M059J (cell line): ENCODE measurements at places on chromosomes 4 and X.

- DNase-seq: no peak
These were observed 646.5 kb upstream of the ACTRT1 start for GRCh38 chrX:128698573-128699181.

DNA sequence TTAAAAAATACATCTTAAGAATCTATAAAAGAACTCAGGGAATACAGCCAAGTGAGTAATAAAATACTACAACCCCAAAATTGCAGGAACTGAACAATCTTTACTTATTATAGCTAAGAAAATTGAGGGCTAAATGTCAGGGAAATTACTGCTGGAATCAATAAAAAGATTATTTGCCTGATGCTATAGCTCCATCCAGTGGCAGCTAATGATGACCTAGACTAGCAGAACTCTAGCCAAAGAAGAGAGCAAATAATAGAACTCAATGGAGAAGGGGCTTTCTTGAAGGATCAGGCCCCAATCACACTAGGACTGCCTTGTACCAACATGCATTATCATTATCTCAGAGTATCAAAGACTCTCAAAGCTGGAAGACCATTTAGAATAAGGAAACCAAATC lies 85.0 kb upstream of the FAM241A start:
- peak; percentile 31 for DNase-seq

DNA sequence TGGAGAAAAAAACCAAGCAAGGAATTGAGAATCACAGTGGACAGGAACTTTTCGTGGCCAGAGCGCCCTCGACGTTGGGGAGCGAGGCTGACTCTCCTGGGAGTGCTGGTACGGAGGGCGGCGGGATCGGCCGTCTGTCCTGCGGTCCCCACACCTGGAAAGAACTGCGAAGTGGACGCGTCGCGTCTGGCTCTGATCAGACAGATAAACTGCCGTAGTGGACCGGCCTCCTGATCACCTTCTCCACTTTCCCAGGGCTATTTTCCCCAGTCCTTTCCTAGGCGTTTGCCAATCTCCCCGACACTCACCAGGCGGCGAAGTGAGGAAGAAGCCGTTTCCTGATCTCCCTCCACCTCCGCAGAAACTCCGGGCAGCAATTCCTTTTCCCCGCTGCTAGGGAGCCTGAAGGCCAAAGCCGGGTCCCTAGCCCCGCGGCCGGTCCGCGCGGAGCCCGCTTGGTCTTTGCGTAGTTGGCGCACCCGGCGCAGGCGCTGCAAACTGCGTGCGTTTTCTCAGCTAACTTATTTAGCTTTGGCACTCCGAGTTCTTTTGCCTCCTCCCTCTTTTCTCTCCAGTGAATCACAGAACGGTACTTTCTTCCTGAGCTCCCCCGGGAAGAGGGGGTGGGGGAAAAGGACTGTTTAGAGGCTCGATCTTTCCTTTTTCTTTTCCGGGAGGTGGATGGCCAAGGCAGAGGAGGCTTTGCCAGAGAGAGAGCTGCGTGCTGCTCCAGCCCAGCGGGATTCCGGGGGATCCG lies at the start of gene ARSJ:
Gene ARSJ, minus strand, starts transcription at position 500 of the 757 bp plus-strand sequence. CDS start 813 bp downstream, outside the sequence.
- DNase-seq: peak; percentile 73

GRCh38 chrX:137195991-137196390 lies 162.2 kb upstream of the GPR101 start:
- DNase-seq: peak; percentile 57

- no peak for DNase-seq
These were observed 50.2 kb upstream of the TMEM150C start for GRCh38 chr4:82611982-82612381.

DNA sequence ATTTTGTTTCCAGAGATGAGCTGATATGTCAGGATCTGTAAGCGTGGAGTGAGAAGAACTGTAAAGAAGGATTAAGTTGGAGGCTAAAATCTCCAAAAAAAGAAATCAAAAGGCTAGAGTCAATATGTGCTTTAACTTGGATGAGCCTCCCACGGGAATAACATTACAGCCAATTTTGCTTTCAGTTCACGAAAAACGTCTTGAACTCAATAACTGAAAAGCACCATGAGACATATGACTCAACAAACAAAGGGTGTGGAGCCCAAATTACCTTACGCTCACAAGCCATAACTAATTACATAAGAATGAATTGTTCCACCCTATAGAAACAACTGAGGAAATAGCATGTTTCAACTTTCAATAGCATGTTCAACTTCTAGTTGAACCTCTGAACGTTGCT lies 22.3 kb downstream of the TMPRSS11D start:
- peak; percentile 1 for DNase-seq

DNA sequence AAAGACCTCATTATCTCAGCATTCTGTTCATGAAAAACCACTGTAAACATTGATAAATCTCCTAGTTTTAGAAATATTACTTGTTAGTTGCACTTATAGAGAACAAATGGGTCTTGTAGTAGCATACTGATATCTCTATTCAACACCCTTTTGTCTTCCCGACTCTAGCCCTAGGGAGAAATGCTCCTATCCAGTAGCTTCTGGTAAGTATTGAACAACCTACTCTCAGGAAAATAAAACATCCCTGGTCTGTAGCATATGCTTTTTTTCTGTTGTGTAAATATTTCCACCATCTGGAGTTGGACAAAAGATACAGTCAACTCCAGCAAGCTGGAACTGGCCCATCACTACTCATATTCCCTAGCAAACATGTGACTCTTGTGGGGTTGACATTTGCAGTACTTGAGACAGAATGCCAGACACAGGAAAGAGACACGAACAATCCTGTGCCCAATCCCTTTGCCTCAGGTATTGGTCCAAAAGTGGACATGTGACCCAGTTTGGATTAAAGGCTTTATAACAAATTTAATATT lies 188.2 kb downstream of the GC start:
- no peak for DNase-seq

- no peak for DNase-seq
These were observed 834.2 kb upstream of the GALNTL6 start for GRCh38 chr4:170978990-170979389.

DNA sequence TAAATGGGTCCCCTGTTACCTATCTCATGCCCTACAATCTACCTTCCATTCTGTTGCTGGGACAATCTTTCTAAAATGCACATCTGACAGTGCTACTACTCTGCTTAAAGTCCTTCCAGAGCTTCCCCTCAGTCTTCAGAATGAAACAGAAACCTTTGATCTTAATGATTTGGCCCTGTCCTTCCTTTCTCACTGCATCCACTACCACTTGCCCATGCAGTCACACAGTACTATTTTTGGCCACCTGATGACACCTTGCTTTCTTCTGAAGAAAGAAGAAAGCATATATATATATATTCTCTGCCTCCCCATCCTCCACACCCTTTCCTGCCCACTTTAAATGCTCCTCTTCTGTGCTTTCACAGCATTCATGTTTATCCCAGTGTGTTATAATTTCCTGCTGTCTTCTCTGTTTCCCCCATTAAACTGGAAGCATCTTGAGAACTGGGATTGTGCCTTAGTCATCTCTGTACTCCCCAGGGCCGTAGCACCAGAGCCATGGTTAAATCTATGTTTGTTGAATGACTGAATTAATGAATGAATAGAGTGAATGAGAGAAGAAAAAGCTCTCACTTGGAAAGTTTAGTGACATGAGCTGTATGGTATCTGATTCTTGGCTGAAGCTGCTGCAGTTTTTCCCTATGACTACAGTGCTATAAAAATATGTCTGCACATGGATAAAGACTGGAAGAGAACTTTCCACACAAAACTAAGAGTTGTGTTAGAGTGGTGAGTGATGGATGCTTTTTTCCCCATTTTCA lies 56.2 kb downstream of the RTL9 start:
- peak; percentile 63 for DNase-seq

DNA sequence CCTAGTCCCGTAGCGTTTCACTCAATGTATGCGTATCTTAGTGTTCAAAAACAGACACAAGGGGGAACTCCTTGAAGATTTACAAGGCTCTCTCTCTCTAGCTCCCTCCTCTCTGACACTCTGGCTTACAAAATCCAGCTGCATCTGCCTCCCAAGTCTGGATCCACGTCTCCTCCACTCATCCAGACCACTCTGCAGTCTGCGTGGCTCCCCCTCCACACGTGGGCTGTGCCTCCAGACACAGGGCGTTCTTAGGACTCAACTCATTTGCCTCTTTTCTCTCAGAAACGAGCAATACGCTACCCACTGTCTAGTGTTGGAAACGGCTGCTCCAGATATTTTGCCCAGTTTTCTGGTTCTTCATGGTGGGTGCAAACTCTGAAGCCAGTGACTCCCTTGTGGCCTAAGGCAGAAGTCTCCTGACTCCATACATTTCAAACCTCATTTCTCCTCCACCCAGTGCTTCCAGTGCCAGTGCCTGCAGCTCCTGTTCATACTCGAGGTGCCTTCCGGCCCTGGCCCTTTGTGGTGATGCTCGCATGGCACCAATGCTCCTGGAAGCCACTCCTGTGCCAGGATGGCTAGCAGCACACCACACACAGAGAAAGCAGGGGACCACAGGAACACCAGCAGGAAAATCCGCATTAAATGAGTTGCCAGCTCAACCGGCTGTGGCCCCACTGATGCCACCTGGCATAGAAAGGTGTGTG lies 24.1 kb downstream of the NAT8L start:
- DNase-seq: no peak

GRCh38 chrX:110846071-110846470 lies 50.5 kb upstream of the CHRDL1 start:
- peak; percentile 68 for DNase-seq

DNA sequence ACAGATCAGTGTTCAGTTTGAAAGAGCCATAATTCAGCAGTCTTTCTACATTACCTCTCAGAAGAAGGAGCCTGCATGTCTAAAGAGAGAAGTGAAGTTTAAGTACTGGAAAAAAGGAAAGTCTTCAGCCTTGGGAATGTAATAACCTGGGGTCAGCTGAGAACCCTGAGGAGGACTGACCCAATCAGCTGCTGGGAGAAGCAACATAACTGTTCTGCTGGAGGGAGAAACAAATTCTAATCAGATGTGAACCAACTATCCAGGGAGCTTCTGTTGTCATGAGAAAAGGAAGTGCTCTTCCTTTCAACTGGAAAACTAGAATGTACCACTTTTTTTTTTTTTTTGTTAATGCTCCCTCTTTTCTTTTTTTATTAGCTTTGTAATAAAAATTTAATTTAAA lies 64.5 kb upstream of the PDE5A start:
- peak; percentile 69 for DNase-seq

- peak; percentile 98 for DNase-seq
These were observed 1.8 kb upstream of the EOLA2 start for GRCh38 chrX:149939905-149940673.

GRCh38 chr4:476501-476900 lies 22.5 kb downstream of the ZNF721 start:
- DNase-seq: peak; percentile 80

- DNase-seq: no peak
These were observed 484.1 kb upstream of the CPEB2 start for GRCh38 chr4:14518136-14518535.

- DNase-seq: peak; percentile 11
These were observed 94.0 kb upstream of the RBPJ start for GRCh38 chr4:26226629-26227376.

DNA sequence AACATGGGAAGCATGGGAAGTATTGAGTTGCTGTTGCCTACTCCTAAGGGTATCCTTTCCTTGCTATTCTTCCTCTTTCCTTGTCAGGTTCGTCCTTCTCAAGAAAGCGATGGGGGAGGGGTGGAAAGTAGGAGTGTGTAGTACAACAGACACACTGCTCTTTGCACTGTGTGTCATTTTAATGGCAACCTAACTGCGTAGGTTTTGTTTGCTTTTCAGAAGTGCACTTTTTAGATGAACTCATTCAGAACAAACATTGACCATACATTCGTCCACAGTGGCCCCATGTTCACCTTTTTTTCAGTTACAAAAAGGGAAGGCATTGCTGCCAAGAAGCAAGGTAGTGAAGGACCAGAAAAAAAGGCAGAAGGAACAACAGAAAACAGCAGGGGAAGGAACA lies 10.2 kb upstream of the YIPF6 start:
- no peak for DNase-seq

DNA sequence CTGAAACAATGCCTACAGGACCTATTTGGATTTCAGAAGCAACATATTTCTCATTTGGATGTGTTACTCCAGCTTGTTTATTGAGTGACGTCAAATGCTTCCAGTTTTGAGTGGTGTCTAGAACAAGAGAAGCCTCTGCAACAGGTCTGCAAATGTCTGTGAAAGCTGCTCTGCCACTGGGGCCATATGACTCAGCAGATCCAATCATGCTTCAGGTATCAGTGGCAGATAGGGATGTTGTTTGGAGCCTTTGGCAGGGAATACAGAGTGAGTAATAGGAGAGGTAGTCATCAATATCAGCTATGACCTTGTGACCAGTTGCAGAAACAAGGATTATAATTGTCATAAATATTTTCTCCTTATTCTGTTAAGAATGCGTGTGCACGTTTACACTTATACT lies 141.1 kb upstream of the ZXDA start:
- peak; percentile 32 for DNase-seq

DNA sequence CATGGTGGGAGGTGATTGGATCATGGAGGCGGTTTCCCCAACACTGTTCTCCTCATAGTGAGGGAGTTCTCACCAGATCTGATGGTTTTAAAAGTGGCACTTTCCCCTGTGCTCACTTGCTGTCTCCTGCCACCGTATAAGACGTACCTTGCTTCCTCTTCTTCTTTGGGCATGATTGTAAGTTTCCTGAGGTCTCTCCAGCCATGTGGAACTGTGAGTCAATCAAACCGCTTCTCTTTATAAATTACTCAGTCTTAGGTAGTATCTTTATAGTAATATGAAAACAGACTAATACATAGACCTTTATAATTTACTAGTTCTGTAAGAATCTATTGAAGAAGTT lies 82.5 kb upstream of the PITX2 start:
- DNase-seq: no peak

DNA sequence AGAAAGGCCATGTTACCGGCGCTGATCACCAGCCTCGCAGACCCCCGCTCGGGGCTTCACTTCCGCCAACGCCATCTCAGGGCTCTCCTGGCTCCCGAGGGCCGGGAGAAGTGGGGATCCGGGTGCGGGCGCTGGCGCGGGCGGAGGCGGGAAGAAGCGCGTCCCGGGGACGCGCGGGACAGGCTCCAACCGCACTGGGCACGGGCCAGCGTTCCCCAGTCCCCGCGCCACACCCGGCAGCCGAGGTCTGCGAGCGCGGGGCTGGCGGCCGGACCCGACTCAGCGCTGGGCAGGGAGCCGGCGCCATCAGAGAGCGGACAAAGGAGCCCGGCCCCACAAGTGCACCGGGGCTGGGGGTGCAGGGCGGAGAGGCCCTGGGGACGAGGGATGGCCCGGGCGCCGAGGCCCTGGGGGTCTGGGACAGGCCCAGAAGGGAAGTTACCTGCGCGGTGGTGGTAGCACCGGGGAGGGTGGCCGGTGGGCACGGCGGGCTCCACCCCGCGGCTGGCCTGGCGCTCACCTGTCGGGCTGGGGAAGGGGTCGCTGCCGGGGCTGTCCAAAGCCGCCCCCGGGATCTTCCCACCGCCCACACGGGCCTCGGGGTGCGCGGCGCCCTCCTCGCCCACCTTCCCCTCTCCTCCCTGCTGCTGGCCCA lies 449 bp downstream of the CTPS2 start:
- DNase-seq: no peak

- DNase-seq: no peak
These were observed 40.3 kb upstream of the CPLX1 start for GRCh38 chr4:866068-866760.

- DNase-seq: peak; percentile 14
These were observed 144.0 kb upstream of the ZXDB start for GRCh38 chrX:57447856-57448255.

GRCh38 chr4:3046162-3046561 lies 28.2 kb downstream of the HTT-AS start:
- no peak for DNase-seq

GRCh38 chr4:107939307-107939706 lies 8.0 kb downstream of the CYP2U1 start:
- DNase-seq: no peak
